ENCODE measurements at places on chromosomes 2 and 18. TPM values are rescaled to one million over a fixed set of nuclear protein-coding genes. Genes with fewer than 3 reads are reported as not detected.

The SATB2 gene
- 3.4 TPM for total RNA-seq

The FAM237A gene
- total RNA-seq = not detected

The CFAP65 gene
- total RNA-seq = 0.15 TPM

The APCDD1 gene
- 0.14 TPM for total RNA-seq

The PDCD1 gene
- total RNA-seq = not detected

The PUM2 gene
- total RNA-seq = 36.4 TPM

The ADAM23 gene
- 8.5 TPM for total RNA-seq

The C2orf81 gene
- 4.0 TPM for total RNA-seq

The SRD5A2 gene
- 0.01 TPM for total RNA-seq

The RNPEPL1 gene
- 67.5 TPM for total RNA-seq

The IL1RN gene
- 0.46 TPM for total RNA-seq

The EIF5B gene
- 59.5 TPM for total RNA-seq

The GALM gene
- total RNA-seq = 22.2 TPM

The PIEZO2 gene
- total RNA-seq = 0.51 TPM

All from A549 treated with CORT108297 at 1 μM for 4 hours (cell line).